ENCODE measurements at places on chromosomes 2 and 18.

DNA sequence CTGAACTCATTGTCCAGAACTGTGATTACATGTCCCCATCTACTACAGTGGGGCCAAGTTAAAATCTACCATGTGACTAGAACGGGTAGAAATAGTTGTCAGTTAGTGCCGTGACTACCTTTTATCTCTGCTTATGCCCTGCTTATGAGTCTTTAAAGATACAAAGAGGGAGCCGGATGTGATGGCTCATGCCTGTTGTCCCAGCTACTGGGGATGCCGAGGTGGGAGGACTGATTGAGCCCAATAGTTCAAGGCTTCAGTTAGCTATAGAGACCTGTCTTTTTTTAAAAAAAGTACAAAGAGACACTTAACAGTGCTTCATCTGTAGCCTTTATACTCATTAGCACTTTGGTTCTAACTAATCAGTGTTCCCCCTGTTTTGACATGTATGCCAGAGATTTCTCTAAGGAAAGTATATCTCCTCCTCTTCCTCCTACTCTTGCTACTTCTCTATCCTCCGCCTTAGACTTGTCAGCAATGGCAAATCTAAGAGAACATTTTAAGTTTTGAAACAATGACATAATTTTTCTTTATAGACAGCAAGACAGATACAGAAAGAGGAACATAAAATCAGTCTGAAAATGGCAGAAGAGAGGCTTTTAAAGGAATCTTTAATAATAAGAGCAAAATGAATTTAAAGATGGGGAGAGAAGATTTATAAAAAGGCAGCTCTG, 45.0 kb downstream of the NBEAL1 start:
- DNase-seq: no peak

- no peak for DNase-seq
These were observed 115.4 kb downstream of the GORASP2 start for GRCh38 chr2:171044416-171044815.

GRCh38 chr2:88746929-88747490, 55.5 kb downstream of the RPIA start:
- no peak for DNase-seq

DNA sequence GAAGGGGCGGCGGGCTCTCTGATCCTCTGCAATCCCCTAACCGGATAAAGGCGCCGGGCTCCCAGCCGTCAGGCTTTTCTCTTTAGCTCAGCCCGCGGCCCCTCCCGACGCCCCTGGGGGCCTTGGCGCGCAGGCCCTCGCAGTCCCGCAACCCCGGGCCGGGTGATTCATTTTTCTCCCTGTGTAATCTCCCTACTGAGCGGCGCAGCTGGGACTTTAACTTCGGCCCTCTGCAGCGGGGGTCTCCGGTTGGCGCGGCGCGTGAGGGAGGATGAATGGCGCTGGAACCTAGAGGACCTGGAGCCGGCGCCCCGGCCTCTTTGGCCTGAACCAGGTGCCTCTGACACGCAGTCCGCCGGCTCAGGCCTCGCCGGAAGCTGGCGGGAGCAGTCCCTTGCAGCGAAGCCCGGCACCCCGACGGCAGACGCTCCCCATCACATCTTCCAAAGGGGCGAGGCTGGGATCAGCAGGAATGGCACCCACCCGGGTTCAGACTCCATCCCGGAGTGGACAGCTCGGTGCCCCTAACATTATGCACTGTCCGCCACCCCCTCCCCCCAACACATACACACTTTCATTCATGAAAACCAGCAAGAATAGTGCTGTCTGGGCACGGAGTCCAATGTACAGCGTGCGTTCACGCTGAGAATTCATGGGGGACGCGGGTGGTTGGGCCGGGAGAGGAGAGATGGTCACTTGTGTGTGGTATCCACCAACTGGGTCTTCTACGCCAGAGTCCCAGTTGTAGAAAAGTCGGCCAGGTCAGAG, 1.2 kb downstream of the CNGA3 start:
- DNase-seq: no peak

DNA sequence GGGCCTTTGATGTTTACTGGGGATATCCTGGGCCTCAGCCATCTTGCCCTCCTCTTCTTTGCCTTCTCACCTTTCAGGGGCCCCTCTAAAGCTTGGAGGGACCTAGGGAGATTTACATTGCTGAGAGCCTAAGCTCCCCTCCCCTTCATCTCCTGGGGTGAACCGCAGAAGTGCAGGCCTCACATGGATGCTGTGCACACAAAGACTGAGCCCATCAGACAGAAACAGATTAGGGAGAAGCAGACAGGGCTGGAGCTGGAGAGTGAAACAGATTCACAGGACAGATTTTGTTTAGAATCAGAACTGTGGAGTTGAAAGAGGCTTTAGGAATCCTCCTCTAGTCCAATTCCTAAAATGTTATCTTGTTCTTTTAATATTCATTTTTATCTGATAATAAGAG, 3.4 kb upstream of the CDK5R2 start:
- DNase-seq: no peak

GRCh38 chr18:52391810-52392559, 52.0 kb downstream of the DCC start:
- no peak for DNase-seq

GRCh38 chr18:77103991-77104531, 28.5 kb downstream of the MBP start:
- DNase-seq: no peak

DNA sequence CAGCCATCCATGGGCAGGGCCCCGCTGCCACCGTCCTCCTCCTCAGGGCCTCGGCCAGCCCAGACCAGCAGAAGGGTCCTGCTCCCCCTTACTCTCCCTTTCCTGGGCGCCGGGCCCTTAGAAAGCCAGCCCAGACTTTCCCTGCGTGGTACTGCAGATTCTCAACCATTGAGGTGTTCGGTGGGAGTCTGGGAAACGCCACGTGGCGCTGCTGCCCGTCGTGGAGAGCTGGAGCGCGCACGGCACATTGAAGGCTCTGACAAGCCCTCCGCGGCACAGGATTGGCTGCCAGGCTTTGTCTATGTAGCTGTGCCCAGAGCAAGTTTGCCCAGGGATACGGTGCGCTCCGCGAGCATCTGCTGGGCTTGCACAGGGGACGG, 10.4 kb upstream of the KLHL30 start:
- DNase-seq: no peak

DNA sequence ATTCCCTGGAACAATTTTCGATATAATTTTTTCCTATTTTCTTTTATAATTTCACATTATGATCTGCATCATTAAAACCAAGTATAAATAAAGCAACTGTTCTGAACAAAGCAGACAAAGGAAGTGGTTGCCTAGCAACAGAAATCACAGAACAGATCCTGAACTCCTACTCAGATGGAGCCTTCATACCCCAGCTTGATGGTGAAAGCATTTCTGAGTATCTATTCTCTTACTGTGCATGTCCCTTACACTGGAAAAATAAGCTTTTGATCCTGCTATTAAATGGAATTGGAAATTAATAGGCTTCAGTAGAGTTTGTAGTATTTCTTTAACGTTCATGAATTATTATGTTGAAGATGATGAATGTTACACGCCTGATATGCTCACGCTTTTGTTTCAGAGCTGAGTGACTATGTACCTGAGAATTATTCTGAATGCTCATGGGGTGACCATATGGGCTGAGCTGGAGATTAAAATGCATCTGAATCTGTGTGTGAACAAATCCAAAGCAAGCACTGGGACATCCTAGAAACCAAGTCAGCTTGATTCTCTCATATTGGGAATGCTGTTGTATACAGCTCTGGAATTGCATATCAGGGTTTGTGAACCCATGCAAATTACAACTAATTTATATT, 254.0 kb downstream of the KCNJ3 start:
- no peak for DNase-seq

DNA sequence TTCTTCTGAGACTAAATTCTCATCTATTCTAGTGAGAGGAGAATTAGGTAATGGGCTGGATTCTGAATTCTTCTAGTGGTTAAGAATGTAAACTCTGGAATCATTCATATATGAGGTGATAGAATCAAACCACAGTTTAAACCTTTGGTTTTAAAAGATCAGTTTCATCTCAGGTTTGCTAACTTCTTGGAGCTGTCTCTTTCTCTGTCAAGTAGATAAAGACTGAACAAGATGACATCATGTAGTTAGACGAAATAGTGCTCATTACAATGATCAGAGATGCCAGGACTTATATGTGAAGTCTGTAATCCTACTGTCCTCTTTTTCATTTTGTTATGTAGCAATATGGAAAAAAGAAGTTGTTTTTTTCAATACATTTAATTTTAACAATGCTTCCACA, 4.9 kb downstream of the CEBPZOS start:
- no peak for DNase-seq

- DNase-seq: no peak
These were observed 237.5 kb downstream of the KLHL29 start for GRCh38 chr2:23622466-23622865.

DNA sequence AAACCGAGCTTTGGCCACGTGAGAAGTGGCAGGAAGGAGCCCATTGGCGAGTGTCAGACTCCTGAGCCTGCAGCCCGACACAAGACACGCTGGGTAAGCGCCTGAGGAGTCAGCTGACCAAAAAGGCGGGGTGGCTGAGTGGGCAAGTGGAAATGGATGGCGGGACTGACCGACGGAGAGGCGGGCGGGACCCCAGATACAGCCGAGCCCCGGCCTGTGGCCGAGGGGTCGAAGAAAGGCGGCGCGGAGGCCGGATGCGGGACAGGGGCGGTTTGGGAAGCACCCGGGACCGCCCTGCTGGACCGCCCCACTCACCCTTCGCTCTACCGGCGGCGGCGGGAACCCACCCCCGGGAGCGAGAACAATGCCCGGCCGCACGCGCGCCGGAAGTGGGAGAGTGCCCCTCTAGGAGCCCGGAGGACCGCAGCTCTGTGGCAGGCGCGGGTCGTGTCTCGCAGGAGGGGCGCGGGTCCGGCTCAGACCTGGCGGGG, 22.8 kb downstream of the ZSCAN30 start:
- DNase-seq: peak; percentile 56

GRCh38 chr2:110807522-110807921, 75.1 kb downstream of the ACOXL start:
- no peak for DNase-seq

- DNase-seq: no peak
These were observed 2.9 kb upstream of the DPYSL5 start for GRCh38 chr2:26845021-26845420.

DNA sequence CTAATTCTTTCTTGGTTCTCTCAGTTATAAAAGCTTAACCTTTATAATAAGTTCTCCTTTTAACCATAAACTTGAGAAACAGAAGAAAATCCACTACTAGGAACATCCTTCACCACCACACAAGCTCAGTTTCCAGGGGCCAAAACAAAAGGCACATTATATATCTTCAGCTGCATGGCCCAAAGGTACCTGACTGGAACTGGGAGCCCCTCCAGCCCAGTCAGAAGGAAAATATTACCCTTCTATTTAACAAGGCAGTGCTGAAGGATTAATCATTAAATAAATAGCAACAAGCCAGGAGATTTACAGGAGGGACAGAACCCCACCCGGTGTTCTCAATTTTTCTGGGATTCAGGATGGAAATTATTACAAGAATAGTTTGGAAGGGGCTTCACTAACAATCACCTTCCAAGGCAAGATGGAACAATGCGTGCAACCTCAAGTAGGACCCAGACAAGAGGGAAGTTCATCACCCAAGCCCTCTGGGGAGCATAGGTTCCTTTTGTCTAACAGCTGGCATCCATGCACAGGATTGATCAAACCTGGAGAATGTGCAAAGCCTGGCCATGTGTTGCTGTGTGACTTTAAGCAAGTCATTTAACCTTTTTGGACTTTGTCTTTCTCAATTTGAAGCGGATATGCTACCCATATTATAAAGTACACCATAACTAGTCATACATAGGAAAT, 159.6 kb upstream of the SETBP1 start:
- DNase-seq: no peak

DNA sequence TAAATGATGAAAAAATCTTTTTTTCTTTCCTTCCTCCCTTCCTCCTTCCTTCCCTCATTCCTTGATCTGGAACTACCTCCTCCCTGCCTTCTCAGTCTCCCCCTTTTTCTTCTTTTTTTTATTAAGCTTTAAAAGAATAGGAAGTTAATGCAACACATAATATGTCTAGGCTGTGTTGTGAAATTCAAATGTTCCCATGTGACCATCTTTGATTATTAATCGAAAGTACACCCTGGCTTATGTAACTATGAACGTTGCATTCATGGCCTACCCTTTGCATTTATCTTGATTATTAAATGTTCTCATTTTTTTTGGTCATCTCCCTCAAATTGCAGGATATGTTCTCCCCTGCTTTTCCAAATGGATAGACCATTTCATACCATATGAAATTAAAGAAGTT, 376.0 kb downstream of the DSEL start:
- no peak for DNase-seq

DNA sequence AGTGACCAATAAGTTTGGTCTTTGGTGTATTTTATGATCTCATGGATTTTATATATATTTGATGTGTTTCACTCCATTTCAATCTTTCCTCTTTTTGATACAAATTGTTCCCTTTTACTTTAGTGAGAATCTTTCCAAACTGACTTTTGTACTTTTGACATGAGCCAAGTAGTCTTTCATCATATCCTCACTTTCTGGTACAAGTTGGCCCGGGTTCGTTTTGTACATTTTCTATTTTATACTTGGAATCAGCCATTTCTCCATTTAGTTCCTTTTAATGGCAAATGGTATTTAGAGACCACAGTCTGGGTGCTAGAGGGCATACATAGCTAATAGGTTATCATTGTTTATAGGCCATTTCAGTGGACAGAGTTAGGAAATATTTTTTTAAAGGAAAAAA, 147.9 kb upstream of the MYO3B start:
- DNase-seq: no peak

DNA sequence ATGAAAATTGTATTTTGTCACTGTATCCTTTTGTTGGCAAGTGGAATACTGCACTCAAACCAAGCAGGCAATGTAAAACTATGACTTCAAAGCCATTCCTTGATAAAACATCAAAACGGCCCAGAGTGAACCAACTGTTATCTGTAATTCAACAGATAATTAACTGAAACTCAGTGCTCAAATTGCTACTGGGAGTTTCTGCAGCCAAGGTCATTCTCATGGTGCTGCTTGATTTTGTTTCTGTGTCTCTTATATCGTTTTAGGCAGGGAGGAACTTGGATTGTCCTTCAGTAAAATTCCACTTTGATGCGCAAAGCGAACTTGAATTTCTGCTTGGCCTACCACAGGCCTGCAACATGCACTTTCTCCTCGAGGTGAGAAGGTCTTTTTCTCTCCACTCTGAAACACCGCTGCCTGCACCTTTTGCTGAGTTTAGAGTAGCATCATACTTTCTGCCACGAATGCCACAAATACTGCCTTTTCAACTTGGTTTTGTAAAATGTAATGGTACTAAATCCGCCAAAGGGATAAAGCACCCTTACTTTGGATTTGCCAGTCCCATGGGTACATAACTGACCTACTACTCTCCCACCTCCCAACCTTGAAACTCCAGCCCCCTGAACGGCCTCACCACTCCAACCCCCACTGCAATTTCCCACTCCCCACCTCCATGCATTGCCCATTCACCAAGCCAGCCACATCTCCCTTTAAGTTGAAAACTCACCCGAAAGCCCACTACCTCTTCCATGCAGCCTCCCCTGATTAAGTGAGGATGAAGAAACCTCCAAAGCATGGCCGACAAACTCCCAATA, 204.7 kb downstream of the TGIF1 start:
- no peak for DNase-seq

DNA sequence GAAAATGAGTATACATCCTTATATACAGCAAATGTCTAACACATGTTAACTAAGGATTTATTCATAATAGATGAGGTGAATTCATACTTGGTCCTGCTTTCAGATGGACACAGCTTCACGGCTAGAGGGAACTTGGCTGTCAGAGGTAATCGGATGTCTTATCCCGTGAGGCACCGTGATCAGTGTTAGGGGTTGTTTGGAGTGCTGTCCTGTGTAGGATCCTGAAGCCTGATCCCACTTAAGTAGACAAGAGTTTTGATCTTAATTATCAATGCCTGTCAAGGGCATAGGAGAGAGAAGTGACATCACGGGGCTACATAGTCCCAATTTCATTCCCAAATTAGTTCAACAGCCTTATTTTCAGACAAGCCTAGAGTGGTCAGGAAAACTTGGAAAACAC, 204.6 kb downstream of the RNF144A start:
- no peak for DNase-seq

All from NT2/D1 (cell line).